IMR-90 (cell line): ENCODE measurements at places on chromosomes 16 and 17. TPM values are rescaled to one million over a fixed set of nuclear protein-coding genes. Genes with fewer than 3 reads are reported as not detected.

The RPL27 gene
- 2,806 and 4,622 TPM in 2 replicates for polyA plus RNA-seq

The CACNG3 gene
- not detected in 2 replicates for polyA plus RNA-seq

DNA sequence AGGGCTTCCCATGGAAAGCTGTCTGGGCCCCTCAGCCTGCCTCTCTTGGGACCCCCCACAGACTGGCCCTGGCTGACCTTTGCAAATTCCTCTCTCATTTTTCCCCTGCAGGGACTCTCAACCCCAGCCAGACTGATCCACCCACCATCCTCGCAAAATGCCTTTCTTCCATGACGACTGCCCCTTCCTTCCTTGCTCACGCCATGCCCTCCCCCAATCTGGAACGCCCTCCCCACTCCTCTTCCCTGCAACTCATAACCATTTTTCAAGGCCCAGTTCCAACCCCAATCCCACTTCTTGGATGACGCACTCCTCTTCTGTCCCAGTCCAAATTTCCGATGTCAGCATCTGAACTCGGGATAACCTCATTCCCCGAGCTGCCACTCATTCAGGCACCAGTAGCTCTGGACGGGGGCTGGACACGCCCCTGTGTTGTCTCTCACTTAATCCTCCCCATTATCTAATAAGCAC, 1.3 kb upstream of the DNAI2 start:
- no peaks in the 10 kb centered on the region; the same call in 1 of the 2 replicates for H3K27me3 ChIP-seq
- no peaks in the 10 kb centered on the region for H3K4me1 ChIP-seq
- DNase-seq, result no peak
- no peaks in the 10 kb centered on the region for H3K36me3 ChIP-seq
- no peak overlapping the region for H3K4me3 ChIP-seq

- peaks cover 7% of the 10 kb centered on the region for H3K36me3 ChIP-seq
- peaks cover 3% of the 10 kb centered on the region for H3K27me3 ChIP-seq
- no peak overlapping the region for H3K4me3 ChIP-seq
- H3K27ac ChIP-seq, result no peak overlapping the region
- DNase-seq, result peak; percentile 27
Measured at GRCh38 chr16:25235991-25236390, 19.2 kb downstream of the AQP8 start.
